ENCODE measurements at places on chromosomes 11 and 22.

GRCh38 chr11:102382384-102382783 lies 35.4 kb downstream of the BIRC2 start:
- no peak for DNase-seq

DNA sequence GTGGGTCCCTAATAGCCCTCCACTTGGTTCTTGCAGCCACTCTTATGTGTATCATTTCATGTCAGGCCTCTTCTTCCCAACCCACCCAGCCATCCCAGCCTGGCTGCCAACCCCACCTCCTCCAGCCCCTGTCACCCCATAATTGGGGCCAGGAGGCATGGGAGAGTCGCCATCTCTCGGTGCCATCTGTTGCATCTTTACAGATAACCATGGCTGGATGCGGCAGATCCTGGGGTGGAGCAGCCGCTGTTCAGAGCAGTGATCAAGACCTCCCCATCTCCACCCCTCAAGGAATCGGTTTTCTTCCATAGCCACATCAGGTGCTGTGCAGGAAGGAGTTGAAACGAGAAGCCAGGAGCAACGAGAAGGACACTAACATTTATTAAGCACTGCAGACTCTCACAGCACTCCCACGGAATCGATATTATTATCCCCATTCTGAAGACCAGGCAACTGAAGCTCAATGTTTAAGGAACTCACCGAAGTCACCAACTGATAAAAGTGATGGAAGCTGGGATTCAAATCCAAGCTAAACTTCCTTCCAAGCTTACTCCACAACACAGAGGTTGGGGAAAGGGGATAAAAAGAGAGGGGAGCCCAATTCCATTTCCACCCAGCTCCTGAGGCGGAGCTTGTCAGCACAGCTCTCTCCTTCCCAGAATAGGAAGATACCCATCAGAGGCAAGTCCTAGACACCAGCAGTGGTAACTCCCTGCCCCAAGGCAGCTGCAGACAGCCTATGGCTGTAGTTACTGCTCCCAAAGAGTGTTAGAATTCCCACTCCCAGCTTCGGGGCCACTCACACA lies 2.7 kb downstream of the SLC43A1 start:
- DNase-seq: no peak

DNA sequence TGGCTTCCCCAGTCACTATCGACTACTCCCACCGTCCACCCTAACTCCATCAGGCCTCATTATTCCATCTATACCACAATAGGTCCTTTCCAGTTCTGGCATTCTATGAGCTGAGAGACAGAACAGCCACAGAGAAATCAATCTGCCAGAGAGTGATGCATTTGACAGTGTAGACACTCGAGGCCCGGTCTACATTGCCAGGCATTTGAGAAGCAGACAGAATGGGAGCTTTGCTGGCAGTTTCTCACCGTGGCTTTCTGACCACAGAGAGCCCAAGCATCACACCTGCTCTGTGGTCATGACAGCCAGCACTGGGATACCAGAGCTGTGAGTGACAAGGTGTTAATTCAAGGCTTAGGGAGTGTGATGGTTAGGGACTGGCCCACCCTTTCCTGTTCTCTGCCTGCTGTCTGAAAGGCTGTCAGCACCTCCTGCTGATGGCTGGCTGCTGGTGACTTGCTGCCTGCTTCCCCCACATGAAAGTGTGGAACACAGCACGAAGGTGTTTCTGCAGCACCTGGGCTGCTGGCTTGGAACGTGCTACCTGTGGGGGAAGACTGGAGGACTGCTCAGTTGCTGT lies 137.8 kb downstream of the KIRREL3 start:
- DNase-seq: no peak

- DNase-seq: no peak
These were observed 82.4 kb upstream of the VPREB1 start for GRCh38 chr22:22161924-22162851.

DNA sequence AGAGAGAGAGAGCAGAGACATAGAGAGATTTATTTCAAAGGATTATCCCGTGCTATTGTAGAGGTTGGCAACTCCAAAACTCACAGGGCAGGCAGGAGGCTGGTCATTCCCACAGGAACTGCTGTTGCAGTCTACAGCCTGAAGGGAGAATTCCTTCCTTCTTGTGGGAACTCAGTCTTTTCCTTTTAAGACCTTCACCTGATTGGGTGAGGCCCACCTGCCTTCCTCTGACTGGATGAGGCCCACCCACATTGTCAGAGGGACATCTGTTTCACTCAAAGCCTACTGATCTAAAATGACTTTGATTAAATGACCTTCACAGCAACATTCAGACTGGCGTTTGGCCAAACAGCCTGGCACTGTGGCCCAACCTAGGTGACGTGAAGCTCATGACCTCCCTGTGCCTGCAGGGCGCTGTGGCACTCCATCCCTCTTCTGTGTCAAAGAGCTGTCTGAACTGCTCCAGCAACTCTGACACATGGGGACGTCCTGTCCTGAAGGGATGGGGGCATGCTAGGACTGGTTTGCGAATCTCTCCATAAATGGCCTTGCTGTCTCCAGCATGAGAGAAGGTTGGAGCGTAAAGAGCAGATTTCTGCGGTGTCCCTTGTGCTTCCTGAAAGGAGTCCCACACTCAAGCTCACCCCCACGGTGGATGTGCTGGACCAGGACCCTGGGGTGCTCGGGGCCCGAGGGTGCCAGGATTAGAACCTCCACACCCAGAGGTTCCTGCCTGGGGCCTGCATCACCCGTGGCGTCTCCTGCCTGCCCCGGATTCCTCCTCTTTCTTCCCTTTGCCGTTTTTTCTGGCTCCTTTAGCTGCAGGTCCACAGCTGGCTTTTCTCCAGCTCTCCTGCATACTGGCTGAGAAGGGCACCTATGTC lies 20.7 kb downstream of the KRTAP5-5 start:
- DNase-seq: no peak

DNA sequence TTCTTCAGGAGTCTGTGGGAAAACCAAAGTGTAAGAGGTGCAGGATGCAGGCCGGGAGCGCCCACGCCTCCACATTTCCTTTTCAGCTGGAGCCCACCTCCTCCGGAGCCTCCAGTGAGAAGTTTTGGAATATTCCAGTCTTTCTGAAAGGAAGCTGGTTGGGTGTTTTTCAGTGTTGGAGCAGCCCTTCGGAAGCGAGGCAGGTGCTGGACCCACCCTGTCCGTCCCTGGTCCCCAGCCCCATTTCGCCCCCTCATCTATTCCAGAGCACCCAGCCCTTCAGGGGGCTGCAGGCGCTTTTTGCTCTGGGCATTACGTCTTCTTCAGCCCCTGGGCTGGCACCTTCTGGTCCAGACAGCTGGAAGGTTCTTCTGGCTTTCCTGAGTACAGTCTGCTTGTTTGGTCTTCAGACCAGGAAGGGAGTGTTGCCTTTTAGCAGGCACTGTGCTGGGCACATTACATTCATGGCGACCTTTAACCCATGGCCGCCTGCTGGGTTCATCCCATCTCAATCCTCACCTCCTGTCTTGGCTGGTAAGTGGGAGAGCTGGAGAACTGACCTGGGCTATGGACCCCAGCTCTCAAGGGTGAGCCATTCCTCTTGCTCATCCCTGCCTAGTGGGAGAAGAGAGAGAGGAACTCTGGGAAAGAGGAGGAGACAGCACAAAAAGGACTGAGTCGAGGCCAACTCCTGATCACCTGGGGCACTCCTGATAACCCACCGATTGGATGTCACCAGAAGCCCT lies 710 bp upstream of the THY1 start:
- no peak for DNase-seq

- DNase-seq: no peak
These were observed 60.6 kb downstream of the NXPE2 start for GRCh38 chr11:114738954-114739353.

DNA sequence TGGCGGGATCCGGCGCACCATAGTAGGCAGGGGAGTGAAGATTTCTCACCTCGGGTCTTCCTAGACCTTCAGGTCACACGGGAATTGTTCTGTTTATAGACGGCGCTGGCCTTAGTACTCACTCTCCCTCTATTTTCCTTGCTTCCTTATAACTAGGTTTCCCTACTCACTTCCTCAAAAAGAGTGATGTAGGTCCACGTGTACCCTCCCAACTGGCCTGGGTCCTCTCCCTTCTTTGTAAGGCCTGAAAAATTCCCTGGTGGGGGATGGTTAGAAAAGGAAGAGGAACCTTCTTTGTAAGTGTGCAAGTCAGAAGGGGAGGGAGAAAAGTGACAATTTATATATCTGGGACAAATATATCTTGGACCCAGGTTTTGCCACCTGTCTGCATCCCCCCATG lies 2.9 kb upstream of the TMEM9B start:
- DNase-seq: no peak

- DNase-seq: no peak
These were observed 421.6 kb downstream of the METTL15 start for GRCh38 chr11:28529540-28530410.

DNA sequence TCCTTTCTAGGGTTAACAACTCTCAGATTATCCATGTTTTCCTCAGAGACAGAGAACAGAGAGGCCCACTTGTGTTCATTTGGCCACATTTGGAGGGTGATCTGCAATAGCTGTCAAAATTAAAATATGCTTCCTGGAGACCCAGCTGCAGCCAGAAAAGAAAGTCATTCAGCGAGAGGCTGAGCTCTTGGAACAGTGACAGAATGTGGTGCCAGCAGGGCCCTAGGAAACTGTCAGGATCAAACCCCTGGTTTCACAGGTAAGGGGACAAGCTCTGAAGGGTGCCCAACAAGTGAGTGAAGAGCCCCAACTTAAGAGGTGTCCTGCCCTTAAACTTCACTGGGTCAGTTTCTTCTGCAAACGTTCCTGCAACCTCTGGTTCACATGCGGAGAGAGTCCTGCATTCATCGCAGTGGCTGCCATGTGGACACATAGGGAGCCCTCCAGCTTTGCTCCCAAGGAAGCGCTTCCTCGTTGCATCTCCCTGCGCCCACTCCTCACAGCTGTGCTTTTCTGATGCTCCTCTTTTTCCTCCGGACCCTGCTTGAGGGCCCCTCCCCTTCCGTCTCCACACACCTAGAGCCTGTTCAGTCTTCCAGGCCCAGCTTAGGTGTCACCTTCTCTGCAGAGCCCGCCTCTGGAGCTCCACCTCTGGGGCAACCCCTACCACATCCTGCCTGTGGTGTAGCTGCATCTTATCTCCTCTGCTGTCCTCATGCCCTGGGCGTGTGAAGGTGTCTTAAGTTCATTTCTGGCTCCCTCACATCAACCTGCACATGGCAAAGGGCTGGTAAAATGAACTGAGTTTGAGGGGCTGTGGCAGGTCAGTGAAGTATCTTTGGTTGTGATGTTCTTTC lies 3.9 kb downstream of the UCP3 start:
- DNase-seq: peak; percentile 92

DNA sequence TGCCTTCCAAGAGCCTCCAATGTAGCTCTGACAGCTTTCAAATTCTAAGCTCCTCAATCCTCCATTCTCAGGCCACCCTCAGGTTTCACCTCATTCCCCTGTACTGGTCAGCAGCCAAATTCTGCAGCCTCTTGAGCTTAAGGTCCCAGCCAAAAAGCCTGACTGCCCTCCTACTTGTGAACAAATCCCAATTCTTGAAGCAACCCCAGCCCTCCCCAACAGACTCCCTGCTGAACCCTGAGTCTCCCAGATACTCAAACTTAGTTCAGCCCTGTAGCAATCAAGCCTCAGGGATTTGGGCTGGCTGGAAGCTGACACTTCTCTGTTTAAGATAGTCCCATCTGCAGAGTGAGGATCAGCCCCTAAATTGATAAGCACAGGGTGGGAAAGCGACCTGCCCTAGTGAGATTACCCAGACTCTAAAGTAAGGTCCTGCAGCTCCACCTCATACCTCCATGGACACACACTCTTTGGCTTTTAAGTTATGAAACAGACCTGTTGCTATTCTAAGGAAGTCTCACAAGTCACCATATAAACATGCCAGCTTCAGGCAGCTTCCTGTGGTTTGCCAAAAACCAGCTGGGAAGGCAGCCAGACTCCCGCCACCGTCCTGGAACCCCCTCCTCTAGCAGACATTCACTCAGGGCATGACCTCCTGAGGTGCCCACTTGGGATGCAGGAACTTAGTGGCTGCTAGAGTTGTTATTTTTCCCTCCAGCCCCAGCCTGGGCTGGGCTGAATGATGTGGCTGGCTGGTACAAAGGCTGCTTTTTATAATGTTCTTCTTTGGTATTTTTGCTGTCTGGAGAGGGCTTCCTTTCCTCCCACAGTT lies 82.5 kb upstream of the PICALM start:
- no peak for DNase-seq

- DNase-seq: no peak
These were observed 29.9 kb downstream of the GAL start for GRCh38 chr11:68714060-68714856.

GRCh38 chr11:112097734-112098528 lies 11.3 kb downstream of the SDHD start:
- no peak for DNase-seq

DNA sequence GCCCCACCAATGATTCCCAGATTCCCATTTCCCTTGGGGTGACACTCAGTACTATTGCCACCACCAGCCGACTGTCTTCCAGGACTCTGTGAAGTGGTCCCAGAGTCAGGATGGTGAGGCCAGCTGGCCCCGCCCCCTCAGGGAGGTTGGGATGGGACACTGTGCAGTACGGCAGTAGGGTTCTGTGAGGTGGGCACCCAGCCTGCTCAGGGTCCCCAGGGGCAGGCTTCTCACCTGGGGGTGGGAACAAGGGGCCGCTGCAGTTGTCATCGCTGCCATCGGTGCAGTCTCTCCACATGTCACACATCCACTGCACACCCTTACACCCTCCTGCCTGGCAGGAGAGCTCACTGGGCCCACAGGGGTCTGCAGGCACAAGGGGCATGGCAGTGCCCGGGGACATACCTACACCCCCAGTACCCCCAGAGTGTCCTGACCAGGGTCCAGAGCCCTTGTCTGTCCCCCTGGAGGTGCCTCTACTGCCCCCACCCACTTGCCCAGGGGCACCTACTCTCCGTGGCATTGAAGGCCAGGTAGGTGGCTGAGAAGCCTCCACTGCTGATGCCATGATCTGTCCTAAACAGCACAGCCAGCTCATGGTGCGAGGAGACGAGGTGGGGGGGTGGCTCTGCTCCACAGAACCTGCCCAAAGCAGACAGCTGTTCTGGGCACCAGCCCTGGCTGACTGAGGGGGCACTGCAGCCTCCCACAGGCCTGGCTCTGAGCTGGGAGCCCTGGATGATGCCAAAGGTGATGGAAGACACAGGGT lies 1.9 kb upstream of the C1QTNF5 start:
- no peak for DNase-seq

DNA sequence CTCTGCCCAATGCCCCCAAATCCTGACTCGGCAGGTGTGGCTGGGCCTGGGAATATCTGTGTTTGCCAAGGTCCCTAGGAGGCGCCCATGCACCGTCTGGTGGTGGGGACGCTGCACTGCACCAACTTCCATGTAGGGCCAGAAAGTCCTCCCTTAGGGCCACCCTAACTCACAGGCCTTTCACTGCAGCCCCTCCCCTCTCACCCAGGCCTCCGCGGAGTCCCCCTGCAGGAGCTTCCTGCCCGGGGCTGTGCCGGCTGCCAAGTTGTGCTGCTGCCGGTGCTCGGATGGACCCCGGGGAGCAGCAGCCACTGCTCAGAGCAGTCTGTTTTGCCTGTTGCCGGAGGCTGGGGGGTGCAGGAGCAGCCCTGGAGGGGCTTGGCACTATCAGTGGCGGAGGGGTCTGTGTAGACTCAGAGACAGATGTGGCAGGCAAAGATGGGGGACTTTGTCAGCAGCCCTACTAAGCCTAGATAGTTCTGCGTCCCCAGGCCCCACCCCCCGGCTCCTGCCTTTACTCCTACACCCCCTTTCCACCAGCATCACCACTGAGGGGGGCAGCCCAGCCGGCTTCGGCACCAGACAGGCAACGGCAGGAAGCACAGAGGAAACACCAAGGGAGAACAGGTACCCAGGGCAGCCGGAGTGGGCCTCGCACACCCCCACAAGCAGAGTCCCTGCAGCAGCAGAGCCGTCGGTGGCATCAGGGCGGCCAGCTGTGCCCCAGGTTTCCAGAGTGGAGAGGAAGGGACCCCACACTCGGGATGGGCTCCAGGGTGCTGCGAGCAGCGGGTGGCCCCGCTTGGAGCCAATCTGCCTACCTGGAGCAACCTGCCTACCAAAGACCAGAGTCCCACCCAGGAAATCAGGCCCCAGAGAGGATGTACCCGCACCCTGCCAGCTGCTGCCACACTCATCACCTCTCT lies 124.3 kb downstream of the TRIM29 start:
- DNase-seq: no peak
